ENCODE measurements at places on chromosomes 1 and 21. TPM values are rescaled to one million over a fixed set of nuclear protein-coding genes. Genes with fewer than 3 reads are reported as not detected.

OXCT2 gene
- 1.7 TPM for total RNA-seq

CDC42BPA gene
- total RNA-seq = 46.8 TPM

PYHIN1 gene
- total RNA-seq = not detected

IL6R gene
- 24.3 TPM for total RNA-seq

HSD3B2 gene
- not detected for total RNA-seq

PCBP3 gene
- total RNA-seq = not detected

CHI3L2 gene
- total RNA-seq = under 0.01 TPM

PADI3 gene
- total RNA-seq = 0.68 TPM

CYP4Z1 gene
- total RNA-seq = 0.07 TPM

SLFNL1 gene
- total RNA-seq = 0.21 TPM

NOTCH2NLA gene
- total RNA-seq = 46.5 TPM

FOXO6 gene
- 0.14 TPM for total RNA-seq

KRTAP6-3 gene
- not detected for total RNA-seq

HHAT gene
- total RNA-seq = 2.4 TPM

CLDN17 gene
- 1.4 TPM for total RNA-seq

S100A7 gene
- total RNA-seq = 2.1 TPM

Measured in nasal cavity respiratory epithelium epithelial cell of viscerocranial mucosa (primary cell).